ENCODE measurements at places on chromosomes 2 and 18. TPM values are rescaled to one million over a fixed set of nuclear protein-coding genes. Genes with fewer than 3 reads are reported as not detected.

MOB1A gene
- total RNA-seq: 26.8 TPM

SPATA3 gene
- not detected for total RNA-seq

NBEAL1 gene
- total RNA-seq: 40.1 TPM

RNF125 gene
- 1.7 TPM for total RNA-seq

ERMN gene
- under 0.01 TPM for total RNA-seq

SERPINB4 gene
- not detected for total RNA-seq

CAPN14 gene
- 0.98 TPM for total RNA-seq

INO80B gene
- total RNA-seq: 6.9 TPM

BOLL gene
- not detected for total RNA-seq

RTP5 gene
- total RNA-seq: 5.2 TPM

MROH2A gene
- total RNA-seq: not detected

SULT1C4 gene
- total RNA-seq: 16.7 TPM

SERPINB13 gene
- total RNA-seq: under 0.01 TPM

PDE1A gene
- total RNA-seq: 41.8 TPM

RAX gene
- total RNA-seq: not detected

RNU2-63P gene
- total RNA-seq: not detected

ACTR2 gene
- 123 TPM for total RNA-seq

SKOR2 gene
- not detected for total RNA-seq

SLC14A1 gene
- 1.7 TPM for total RNA-seq

GREB1 gene
- 3.0 TPM for total RNA-seq

NRP2 gene
- total RNA-seq: 22.6 TPM

IL1R2 gene
- not detected for total RNA-seq

PHLPP1 gene
- total RNA-seq: 17.0 TPM

ALPP gene
- total RNA-seq: not detected

Measured in temporal lobe (tissue), 4 donors.